ENCODE measurements at places on chromosomes 5 and 9.

DNA sequence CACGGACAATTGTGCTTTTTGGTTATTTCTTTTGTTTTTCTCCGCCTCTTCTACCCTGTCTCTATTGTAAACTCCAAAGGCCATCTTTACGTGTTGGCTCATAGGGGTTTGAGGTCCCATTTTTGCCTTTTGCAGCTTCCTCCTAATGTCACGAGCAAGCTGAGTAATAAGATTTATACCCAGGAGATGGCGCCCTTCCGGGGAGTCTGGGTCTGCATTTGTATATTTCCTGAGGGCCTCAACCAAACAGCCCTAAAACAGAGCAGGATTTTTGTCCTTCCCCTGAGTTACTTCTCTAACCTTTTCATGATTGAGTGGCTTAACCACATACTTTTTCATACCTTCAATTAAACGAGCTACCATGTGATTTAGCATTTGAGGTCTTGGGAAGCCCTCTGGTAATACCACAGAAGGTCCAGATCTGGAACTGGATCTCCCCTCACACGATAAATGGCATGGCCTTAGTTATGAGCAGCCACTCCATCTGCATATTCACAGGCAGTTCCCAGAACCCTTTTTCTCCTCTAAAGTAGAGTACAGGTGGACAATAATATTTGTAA, 11.2 kb upstream of the CFAP95 start:
- no peak for DNase-seq

DNA sequence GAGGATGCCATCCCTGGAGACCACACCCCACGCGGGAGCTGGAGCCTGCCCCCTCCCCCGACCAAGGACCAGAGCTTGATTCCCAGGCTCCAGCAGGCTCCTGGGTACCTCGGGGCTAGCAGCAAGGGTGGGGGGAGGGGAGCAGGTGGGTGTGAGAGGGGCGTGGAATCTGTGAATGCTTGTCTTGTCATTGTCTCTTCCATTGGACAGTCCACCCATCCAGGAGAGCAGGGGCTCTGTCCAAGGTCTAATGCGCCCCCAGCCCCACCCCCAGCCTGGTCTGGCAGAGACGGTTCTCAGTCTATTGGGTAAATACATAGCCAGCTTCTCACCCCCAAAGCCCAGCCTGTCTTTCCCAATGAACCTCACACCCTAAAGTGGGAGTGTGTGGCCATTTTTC, 22.8 kb downstream of the URM1 start:
- DNase-seq: no peak

GRCh38 chr9:11618241-11618805, 1005.5 kb upstream of the PTPRD start:
- DNase-seq: no peak

GRCh38 chr5:66213533-66213932, 69.4 kb downstream of the SREK1 start:
- no peak for DNase-seq

DNA sequence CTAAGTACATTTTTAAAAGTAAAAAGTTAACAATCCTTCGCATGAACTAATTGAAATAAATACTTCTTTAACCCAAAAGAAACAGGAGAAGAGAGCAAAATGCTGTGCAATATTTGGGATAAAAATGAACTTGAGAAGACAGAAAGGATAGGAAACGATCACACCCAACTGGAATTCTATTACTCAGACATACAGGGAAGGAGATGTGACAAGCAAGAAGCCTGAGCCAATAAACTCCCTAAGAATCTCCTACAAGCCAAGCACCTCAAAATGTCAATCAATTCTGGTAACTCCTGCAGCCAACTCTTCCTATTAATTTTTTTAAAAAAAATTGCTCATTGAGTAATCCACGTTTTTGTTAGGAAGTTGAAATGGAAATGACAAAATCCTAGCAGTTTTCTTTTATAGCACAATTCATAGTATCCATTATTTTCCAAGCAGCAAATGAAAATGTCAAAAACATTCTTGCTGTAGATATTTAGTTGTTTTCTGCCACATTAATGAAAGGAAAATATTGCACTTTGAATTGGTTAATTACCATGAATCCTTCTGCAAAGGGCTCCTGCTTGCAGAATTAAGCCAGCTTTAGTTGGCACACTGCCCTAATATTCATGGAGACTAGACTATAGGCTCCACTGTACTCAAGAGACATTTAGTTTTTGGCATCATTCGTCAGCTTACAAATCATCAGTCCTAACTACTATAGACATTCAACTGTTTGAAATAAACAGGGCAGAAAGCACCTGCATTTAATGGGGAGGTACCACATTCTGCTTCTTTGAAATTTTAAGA, 89.0 kb downstream of the RFX3 start:
- DNase-seq: no peak

DNA sequence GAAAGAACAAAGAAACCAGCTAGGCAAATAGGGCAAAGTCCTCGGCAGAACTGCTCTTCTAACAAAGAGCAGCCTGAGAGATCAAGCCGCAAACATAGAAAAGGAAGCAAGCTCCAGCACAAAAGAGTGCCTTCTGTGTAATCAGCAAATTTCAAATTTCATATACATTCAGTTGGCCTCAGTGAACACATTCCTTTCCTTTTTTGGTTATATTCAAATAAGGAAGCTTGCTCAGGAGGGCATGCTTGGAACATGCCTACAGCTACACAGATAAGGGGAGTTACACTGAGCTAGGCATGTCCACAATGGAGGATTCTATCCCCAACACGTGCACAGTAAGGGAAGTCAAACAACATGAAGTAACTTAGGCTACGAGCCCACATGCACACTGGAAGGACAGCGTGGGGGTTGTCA, 23.4 kb downstream of the IL33 start:
- no peak for DNase-seq

GRCh38 chr9:134315716-134316448, 10.4 kb upstream of the RXRA start:
- DNase-seq: no peak

DNA sequence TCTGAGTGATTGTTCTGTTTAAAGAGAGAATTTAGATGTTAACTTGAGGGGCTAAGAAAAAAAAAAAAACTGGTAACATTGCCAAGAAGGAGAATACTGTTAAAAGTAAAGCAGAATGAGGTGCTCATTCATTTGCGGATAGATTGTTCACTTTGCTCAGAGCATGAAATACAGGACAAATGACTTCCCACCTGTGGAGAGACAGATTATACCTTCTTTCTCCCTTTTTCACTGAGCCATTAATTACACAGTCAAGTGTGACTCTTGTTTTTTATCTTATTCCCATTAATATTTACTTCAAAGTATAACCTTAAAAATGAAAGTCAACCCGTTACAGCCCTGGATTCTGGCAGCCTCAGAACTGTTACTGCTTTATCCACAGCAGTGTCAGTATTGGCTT, 264.5 kb downstream of the TAF11L14 start:
- no peak for DNase-seq

- DNase-seq: no peak
Observed at GRCh38 chr5:86030753-86031152, 587.0 kb upstream of the COX7C start.

DNA sequence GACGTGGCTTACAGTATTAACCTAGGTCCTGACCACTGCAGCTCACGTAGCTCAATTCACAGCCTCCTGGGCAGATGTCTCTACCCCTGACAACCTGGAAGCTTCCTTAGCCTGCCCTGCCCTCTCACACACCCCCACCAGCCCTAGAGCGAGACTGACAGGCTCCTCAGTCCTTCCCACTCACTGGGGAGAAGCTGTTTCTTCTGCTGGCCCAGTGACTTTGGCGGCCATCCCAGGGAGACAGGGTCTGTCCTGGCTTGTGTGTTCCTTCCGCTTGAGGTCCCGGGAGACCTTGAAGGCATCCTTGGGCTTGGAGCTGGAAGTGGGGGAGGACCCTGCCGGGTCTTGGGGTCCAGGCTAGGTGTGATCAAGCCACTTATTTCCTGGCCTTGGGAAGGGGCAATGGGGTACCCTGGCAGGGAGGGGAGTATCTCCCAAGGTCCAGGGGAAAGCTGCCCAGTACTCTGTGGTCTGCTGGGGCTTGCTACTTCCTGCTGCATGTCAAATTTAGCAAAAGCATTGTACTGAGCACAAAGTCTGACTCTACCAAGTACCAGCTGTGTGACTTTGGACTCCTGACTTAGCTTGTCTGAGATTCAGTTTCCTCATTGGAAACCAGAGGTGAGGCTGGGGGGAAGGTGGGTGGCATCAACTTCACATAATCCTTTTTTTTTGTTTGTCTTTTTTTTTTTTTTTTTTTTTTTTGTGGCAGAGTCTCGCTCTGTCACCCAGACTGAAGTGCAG, 1.9 kb downstream of the MIGA2 start:
- DNase-seq: no peak

- DNase-seq: no peak
Observed at GRCh38 chr5:123207852-123208251, 118.8 kb downstream of the PRDM6 start.

DNA sequence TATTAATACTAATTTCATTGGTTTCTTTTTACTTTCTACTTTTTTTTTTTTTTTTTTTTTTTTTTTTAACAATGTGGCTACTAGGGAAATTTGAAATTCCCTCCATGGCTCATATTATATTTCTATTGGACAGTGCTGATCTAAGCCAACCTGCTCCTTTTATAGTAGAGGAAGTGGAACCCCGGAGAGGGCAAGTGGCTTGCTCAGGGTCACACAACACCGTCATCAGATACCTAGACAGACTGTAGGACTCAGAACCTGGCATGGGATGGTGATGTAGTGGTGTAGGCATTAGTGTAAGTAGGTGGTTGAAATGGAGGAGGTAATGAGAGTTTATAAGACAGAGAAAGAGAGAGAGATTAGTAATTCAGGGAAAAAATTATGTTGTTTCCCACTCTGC, 10.8 kb downstream of the ZNF618 start:
- DNase-seq: no peak

DNA sequence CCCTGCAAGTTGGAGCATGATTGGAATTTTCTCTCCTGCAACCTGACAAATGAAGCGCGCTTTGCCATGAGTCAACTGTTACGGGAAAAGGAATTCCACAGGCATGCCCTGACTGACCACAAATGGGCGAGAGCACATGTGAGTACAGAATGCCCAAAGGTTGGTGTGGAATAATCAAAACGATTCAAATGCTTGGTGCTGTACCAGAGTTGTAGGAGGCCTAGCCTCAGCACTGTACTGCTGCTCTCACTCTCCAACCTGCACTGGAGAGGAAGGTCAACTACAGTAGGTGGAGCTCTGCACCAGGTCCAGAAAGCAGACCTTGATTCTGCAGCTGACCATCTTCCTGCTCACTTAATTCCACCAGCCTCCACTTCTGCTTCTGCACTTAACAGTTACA, 406.9 kb upstream of the ACTBL2 start:
- DNase-seq: no peak

GRCh38 chr5:55031492-55031891, 7.4 kb downstream of the GZMK start:
- DNase-seq: no peak

DNA sequence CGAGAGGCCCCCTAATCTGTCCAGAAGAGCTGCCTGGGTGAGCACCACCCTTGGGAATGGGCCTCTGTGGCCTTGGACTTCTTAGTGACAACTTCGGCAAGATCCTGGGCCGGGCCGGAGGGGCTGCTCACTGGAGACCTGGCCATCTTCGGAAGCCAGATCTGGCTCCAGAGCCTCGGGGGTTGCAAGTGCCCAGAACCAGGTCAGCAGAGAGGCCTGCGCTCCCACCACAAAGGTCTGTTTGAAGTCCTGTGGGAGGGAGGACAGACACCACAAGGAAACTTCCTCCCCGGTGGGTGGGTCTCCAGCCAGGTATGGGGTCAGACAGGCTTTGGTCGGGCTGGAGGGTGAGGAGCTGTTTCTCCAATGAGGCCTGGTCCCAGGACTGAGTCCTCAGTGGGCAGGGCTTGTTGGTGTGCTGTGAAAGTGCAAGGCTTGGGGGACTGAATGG, 86.1 kb downstream of the DAB2IP start:
- no peak for DNase-seq

DNA sequence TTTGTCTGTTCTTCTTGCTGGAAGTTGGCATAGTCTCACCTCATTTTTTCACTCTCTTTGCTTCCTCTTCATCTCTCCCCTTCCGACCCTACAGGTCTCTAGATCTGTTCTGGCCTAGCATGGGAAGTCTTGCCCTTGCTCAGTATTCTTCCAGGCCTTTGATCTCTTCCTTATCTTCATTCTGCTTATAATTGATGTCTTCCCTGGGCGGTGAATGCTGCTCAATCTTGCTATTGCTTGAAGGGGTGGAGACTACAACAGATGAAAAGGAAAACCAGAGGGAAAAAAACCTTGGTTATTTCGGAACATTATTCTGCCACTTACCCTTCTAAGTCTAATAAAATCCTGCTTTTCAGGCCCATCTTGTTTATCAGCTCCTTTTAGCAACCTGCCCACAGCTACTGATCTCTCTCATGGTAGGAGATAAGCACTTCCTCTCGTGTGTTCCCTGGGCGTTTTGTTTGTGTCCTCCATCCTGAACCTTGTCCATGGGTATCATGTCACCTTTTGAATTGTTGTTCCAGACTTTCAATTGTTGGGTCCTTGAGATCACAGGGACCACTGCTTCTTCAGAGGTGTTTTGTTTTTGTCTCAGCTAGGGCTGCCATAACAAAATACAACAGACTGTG, 375.6 kb downstream of the ADGRV1 start:
- DNase-seq: no peak

DNA sequence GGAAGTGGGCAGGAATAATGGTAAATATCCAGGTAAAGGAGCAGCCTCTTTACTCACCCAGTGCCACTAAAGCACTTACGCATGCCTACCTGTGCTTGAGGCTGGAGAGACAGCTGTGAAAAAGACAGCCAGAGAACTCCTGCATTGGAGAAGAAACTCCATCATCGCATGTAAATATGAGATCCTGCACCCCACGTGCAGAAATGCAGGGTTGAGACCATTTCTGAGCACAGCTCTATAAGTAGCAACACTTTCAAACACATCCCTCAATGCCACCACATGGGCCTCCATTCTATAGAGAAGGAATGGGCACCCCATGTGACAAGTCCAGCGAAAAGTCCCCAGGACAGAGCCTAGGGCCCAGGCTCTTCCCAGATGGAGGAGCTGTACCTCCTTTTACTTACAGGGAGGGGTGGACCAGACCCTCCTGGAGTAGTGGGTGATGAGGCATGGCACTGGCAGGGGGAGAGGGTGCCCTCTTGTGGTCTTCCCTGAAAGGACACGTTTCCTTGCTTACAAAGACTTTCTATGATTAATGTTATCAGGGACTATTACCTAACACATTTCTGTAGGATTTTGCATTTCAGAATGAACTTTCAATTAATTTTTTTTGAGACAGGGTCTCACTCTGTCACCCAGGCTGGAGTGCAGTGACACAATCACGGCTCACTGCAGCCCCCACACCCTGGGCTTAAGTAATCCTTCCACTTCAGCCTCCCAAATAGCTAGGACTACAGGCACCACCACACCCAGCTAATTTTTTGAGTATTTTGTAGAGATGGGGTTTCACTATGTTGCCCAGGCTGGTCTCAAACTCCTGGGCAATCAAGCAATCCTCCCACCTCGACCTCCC, 55.3 kb upstream of the IL17B start:
- DNase-seq: no peak

GRCh38 chr9:88092797-88093331, 45.4 kb downstream of the SPATA31C2 start:
- DNase-seq: no peak

Data from iPS DF 6.9 (cell line).